ENCODE measurements at places on chromosomes 11 and 22. TPM values are rescaled to one million over a fixed set of nuclear protein-coding genes. Genes with fewer than 3 reads are reported as not detected.

CBLIF gene
- not detected for total RNA-seq

- peaks cover 15% of the 10 kb centered on the region for H3K27me3 ChIP-seq
- H3K36me3 ChIP-seq = no peaks in the 10 kb centered on the region
- H3K4me1 ChIP-seq = peaks cover 14% of the 10 kb centered on the region
- no peak overlapping the region for H3K4me3 ChIP-seq
These were observed 17.1 kb upstream of the DGKZ start for GRCh38 chr11:46330154-46330553.

OR8U1 gene
- not detected for total RNA-seq

DNA sequence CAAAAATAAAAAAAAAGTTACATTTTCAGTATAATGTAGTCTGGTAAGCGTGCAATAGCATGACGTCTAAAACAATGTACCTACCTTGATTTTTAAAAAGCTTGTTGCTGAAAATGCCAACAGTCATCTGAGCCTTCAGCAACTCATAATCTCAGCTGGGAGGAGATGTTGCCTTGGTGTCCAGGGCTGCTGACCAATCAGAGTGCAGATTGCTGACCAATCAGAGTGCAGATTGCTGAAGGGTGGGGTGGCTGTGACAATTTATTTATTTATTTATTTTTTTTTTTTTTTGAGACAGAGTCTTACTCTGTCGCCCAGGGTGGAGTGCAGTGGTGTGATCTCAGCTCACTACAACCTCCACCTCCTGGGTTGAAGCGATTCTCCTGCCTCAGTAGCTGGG, 17.8 kb downstream of the ZBED4 start:
- no peaks in the 10 kb centered on the region for H3K36me3 ChIP-seq
- H3K4me3 ChIP-seq = no peak overlapping the region
- no peak for DNase-seq
- no peaks in the 10 kb centered on the region for H3K4me1 ChIP-seq

SLC5A4 gene
- total RNA-seq = 0.26 TPM

GRCh38 chr11:111535281-111535680, 5.2 kb upstream of the LAYN start:
- no peak overlapping the region for H3K4me3 ChIP-seq
- H3K36me3 ChIP-seq = no peaks in the 10 kb centered on the region
- no peak for DNase-seq
- no peak overlapping the region for H3K27ac ChIP-seq
- peaks cover 5% of the 10 kb centered on the region for H3K4me1 ChIP-seq
- peaks cover 3% of the 10 kb centered on the region for H3K27me3 ChIP-seq
